ENCODE measurements at places on chromosomes 1 and 21.

DNA sequence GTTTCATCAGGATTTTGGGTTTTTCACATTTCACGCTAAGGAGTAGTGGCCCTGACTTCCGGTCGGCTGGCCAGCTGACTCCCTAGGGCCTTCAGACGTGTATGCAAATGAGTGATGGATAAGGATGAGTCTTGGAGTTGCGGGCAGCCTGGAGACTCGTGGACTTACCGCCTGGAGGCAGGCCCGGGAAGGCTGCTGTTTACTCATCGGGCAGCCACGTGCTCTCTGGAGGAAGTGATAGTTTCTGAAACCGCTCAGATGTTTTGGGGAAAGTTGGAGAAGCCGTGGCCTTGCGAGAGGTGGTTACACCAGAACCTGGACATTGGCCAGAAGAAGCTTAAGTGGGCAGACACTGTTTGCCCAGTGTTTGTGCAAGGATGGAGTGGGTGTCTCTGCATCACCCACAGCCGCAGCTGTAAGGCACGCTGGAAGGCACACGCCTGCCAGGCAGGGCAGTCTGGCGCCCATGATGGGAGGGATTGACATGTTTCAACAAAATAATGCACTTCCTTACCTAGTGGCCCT lies 23.1 kb upstream of the TNFRSF1B start:
- DNase-seq = no peak

- DNase-seq = no peak
Observed at GRCh38 chr1:152148051-152148450, 11.0 kb downstream of the RPTN start.

- peak; percentile 66 for DNase-seq
Observed at GRCh38 chr1:38005195-38006007, at the start of gene FHL3. Gene FHL3, minus strand, starts transcription at chr1:38005514. Its CDS starts 6,102 bp downstream, at chr1:37999412.

GRCh38 chr1:3319874-3320245 lies 134.6 kb upstream of the ARHGEF16 start:
- DNase-seq = peak; percentile 77

- DNase-seq = no peak
Observed at GRCh38 chr21:35222021-35222420, 172.9 kb upstream of the RUNX1 start.

DNA sequence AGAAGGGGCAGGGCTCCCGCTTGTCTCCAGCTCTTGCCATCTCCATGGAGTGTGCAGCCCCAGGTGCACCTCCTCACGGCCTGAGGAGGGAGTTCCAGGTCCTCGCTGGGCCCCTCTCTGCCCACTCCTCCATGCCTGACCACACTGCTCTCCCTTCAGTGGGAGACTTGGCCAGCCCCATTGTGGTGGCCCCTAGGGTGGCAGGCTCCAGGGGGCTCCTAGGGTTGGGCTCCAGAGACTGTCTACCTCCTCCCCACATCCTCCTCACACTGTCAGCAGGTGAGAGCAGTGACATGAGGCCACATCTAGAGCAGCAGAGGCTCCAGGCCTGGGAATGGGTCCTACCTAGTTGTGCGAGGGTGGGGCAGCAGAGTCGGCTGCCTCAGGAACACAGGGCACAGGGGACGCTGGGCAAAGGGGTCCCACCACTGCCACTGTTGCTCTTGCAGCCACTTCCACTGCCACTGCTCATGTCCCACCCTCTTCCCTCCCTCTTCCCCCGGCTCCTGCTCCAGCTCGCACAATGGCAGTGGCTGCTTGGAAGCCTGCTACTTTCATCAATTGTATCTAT lies 514.8 kb downstream of the MRPL39 start:
- no peak for DNase-seq

DNA sequence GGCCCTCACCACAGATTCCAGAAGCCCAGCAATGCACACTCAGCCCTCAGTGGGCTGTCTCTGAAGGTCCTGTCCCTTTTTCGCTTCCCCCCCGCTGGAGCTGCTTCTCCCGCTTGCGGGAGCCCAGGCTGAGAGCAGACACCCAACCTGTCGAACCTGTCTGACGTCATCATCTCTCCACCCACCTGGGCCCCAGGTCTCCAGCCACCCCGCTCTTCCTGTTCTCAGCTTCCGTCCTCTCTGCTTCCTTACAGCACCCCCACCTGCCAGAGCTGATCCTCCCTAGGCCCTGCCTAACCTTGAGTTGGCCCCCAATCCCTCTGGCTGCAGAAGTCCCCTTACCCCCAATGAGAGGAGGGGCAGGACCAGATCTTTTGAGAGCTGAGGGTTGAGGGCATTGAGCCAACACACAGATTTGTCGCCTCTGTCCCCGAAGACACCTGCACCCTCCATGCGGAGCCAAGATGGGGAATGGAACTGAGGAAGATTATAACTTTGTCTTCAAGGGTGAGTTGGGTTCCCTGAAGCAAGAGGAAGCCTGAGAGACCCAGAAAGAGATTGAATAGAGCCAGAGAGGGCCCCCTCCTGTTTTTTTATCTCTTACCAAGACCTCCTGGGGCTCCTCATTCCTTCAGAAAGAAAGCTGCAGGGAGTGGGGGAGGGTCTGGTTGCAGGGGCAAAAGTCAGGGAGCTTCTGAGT lies at the start of gene RAB25:
TSS of gene RAB25 (plus strand) at position 224 of the 700 bp plus-strand sequence. CDS start at position 465, 241 bp downstream.
- peak; percentile 42 for DNase-seq

DNA sequence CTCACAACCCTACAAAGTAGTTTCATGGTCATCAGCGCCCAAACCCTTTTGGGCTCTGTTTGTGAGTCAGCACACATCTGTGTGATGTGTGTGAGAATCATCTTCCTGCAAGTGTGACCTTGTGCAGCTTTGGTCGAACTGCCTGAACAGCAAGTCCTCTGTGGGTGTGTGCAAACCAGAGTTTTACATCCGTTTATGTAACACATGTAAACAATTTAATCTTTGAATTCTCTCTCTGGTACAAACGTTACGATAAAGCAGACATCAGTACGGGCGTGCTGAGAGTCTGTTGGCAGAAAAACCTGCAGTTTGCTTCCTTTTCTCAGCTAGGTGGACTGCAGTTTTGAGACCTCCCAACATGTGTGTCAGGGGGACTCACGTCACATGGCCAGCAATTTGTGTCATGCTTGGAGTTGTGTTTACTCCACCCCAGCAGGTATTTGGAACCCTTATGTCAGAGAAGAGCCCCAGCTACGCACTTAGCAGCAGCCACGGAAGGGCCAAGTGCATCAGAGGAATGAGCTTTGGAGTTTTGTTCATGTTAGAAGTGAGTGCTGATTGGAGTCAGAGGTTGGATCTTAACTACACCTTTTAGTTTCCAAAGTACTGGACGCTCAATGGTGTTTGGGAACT lies 230.8 kb downstream of the PAPPA2 start:
- no peak for DNase-seq

DNA sequence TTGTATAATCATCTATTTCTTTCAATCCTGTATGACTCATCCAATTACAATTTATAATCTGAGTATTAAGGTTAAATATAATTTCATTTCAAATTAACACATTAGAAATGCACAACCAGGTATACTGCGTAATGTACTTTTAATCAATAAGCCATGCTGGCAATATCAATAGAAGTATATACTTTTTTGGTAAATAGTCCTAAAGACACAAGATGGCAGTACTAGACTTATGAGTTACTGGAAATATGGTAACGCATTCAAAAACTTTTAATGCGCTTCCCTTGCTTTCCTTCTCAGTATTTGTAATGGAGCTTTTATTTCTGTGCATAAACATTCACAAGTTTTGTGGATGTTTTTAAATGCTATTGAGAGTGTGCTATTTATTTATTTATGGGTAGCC lies 1162.0 kb upstream of the TMPRSS15 start:
- no peak for DNase-seq

DNA sequence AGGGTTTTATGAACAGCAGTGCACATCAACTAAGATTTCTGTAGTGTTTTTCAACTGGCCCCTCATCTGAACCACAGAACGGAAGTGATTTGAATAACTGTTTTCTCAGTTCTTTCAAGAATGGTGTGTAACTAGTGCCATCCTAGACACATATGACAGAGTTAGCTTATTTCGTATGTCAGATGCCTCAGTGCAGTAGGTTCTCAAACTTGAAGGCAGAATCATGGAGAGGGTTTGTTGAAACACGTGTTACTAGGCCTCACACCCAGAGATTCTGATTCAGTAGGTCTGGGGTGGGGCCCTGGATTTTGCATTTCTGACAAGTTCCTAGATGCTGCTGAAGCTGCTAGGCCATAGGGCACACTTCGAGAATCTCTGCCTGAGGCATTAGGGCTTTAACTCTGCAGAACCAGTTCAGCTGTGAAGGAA lies 49.0 kb downstream of the SCCPDH start:
- no peak for DNase-seq

DNA sequence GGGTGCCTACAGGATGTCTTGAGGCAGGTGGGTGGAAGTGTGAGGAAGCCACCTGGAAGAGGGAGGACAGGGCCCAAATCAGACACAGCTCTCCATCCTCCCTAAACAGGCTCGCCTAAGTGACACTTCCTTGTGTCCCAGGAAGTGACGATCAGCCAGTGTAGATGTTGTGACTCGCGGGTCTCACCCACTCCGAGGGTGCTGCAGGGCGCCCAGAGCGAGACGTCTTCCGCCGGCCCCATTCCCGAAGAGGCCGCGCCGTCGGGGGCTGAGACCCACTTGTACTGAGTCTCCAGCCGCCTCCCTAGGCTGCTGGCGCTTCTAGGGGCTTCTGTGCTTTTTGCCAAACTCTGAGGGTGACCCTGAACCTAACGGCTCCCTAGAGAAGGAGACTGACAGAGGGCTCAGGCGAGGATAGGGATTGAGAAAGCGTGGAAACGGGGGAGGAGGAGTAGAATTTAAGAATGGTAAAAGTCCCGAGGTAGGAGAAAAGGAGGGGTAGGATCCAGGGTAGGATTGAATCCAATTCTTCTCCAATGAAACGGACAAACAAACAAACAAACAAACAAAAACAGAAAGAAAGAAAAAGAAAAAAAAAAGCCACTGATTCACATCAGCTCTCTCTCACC lies 543 bp upstream of the MARK1 start:
- peak; percentile 82 for DNase-seq

- DNase-seq = no peak
Observed at GRCh38 chr1:220326578-220326977, 54.3 kb upstream of the RAB3GAP2 start.

DNA sequence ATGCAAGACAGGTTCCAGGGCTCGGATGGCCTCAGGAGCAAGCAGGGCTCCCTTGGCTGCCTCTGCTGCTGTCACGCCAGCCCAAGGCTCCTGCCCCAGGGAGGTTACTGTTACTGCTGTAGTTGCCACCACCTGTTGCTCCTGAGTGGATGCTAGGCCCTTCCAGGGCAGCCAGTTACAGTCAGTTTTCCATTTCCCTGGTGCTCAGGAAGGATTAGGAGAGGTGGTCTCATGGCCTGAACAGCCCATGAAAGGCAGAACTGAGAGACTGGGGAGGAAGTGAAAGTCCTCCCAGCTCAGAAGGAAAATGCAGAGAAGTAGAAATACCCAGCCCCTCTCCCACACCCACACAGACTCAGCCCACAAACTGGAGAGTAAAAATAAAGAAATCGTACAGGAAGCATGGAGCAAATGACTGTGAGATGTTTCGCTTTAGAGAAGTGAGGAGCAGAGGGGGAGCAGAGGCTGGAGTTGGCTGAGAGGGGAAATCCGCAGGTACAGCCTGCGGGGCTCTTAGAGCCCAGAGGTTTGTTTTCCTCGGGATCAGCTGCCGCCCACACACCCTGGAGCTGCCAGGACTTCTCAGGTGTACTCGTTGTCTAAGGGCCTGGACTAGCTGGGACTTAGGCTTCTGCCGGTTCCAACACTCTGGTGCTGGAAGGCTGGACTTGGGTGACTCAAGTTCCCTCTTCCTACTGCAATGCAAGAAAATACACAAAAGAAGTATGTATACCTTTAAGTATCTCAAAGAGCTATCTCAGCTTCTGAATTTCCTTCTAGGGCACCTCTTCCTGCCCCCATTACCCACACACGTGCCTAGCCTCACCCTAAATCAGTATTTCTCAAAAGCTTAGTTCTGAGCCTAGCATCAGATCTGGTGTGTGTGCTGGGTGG lies 2.3 kb downstream of the IL6R start:
- no peak for DNase-seq

DNA sequence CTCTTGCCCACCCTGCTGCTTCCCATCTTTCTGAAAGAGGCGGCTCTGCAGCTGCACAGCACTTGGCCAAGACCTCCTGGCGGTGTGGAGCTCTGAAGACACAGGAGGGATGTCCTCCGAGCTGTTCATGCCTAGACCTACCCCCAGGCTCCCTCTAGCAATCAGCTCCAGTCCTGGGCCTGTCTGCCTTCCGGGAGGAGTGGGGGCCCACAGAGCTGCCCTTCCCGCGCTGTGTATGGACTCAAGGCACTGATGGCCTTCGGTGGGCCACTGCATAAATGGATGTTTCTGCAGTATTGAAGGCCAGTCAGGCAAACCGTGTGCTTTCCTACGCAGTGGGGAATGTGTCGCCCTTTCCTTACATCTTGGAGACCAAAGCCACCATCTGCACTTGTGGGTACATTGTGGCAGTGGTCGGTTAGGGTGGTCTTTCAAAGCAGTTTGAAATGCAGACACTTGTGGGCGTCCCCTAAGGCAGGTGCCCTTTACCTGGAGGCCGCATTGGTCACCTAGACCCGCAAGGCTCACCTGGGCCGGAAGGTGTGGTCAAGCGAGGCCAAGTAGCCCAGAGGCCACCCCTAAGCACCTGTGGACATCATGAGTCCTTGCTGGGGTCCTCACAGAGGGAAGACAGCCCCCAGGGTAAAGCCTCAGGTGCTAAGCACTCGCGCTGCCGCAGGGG lies 912 bp upstream of the PKNOX1 start:
- no peak for DNase-seq

- no peak for DNase-seq
Observed at GRCh38 chr1:215665215-215665614, 98.1 kb downstream of the KCTD3 start.

GRCh38 chr1:207844371-207844770 lies 66.6 kb downstream of the CD34 start:
- DNase-seq = no peak

DNA sequence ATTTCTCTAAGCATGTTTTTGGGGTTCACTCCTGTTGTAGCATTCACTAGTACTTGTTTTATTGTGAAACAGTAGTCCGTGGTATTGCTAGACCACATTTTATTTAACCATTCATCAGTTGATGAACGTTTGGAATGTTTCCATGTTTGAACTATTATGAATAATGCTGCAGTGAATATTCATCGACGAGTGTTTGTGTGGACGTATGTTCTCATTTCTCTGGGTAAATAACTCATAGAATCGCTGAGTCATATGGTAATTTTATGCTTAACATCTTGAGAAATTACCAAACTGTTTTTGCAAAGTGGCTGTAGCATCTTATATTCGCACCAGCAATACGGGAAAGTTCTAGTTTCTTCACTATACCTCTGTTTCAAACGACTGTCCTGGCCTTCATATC lies 28.0 kb upstream of the KAZN start:
- DNase-seq = no peak
